ENCODE measurements at places on chromosomes 11 and 22.

- DNase-seq: no peak
These were observed 252.3 kb upstream of the TBCEL start for GRCh38 chr11:120771551-120772060.

GRCh38 chr22:29617922-29618629, 14.6 kb downstream of the NF2 start:
- no peak for DNase-seq

DNA sequence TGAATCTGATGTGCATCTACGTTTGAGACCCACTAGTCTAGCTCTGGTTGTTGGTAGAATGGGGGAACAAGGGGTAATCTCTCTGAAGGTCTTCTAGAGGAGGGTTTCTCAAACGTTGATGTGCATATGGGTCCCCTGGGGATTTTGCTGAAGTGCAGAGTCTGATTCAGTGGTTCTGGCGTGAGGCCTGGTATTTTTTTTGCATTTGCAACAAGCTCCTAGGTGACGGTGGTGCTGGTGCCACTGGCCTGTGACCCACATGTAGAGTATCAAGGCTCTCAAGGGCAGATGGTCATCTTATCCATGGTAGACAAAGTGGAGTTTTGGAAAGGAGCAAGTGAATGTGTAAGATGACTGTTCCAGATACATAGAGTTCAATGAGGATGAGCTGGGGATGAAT, 97.1 kb downstream of the CEP164 start:
- no peak for DNase-seq

DNA sequence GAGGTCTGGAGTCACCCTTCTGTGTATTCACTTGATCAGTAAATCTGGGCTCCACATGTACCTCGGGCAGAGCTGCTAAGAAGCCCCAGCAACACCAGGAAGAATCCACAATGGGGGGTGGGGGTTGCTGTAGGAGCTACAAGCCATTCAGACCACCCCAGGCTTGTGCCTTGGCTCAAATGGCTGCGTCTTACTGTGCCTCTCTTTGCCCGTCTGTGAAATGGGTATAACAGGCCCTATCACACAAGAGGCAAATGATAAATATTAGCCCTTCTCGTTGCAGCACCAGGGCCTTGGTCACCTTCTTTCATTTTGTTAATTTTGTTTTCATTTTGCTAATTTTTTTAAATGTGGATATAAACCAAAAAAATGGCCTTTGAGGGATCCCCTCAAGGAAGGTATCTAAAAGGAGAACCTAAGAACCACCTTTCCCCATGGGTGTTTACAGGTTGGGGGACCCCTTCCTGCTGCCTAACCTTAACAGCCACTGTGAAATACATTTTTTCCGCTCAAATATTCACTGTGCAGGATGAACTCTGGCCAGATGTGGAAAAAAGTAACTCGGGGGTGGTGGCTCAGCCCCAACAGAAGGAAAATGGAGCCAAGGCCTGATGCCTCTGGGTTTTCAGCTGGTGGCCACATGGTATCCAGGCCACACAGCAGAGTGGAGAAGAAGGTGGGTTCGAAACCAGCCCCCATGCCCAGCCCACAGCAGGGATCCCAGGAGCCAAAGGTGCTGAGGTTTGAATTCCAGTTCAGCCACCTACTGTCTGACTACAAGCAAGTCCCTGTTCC, 284.0 kb downstream of the MN1 start:
- no peak for DNase-seq

- DNase-seq: no peak
These were observed 79.2 kb upstream of the CEP126 start for GRCh38 chr11:101835506-101836063.

DNA sequence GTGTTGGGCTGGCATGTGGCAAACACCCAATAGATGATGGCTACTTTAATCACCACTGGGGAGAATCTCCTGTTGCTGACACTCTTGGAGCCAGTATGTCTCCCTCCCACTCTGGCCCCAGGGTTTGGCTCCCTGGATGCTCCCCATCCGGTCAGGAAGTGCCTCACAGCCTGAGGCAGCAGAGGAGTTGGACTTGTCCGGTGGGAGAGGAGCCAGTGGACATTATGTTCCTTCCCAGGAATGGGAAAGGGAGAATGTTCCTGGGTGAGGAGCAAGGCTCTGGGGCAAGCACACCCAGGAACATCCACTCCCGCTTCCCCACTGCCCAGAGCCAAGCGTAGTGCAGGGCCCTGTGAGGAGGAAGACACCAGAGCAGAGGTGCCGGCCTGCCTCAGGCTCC, 84.6 kb upstream of the NAV2 start:
- no peak for DNase-seq

GRCh38 chr11:45181193-45181888, 34.9 kb downstream of the PRDM11 start:
- no peak for DNase-seq

- DNase-seq: peak; percentile 43
These were observed 26.2 kb downstream of the TCP11L1 start for GRCh38 chr11:33065445-33066178.

GRCh38 chr11:72040491-72041363, 39.6 kb downstream of the NUMA1 start:
- peak; percentile 64 for DNase-seq

DNA sequence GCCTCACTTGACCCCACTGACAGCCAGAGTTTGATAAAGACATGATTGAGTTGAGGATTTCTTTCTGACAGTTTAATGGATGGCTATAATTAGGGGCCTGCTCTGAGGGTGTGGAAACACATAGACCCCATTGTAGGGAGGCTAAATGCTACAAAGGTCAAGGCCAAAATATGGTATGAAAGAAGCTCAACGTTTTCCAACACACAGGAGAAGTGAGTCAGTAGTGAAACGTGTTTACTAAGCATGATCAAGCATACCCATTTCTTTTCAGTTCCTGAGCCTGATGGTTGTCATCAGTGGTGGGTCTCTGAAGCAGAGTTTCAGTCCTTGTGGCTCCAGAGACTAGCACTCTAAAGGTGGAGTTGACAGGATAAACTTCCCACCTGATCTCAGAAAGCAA, 69.7 kb downstream of the SNX19 start:
- DNase-seq: no peak

DNA sequence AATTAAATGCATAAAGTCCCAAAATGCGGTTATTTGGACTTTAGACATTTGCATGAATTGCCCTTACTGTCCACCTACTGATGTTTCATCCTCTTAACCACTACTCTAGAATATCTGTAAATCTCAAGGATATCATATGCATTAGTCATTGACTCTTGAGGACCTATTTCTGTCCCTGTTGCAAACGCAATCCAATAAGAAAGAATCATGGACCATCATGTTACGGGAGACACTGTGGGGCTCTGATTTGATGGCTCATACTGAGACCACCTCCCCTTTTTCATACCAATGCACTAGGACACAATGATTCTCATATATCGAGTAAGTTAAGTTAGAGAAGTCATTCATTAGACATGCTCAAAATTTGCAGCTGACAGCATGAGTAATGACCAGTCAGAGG, 14.4 kb downstream of the POU2AF2 start:
- no peak for DNase-seq

DNA sequence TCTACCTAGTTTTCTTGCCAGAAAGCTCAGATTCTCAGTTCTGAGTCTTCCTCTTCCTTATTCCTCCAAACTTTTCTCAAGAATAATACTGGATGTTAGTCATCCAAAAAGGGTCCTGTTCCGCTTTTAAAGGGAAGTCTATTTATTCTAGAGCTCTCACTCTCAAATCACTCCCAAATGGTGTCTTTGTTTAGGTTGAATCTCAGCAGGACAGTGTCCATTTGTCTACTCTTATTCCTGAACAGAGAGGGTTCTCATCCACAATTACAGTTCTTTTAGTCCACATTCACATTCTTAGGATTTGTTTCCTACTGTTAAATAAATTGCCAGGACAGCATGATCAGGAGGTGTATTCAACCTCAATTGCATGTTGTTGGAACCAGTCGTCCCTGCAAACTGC, 61.3 kb downstream of the MUC15 start:
- DNase-seq: no peak

DNA sequence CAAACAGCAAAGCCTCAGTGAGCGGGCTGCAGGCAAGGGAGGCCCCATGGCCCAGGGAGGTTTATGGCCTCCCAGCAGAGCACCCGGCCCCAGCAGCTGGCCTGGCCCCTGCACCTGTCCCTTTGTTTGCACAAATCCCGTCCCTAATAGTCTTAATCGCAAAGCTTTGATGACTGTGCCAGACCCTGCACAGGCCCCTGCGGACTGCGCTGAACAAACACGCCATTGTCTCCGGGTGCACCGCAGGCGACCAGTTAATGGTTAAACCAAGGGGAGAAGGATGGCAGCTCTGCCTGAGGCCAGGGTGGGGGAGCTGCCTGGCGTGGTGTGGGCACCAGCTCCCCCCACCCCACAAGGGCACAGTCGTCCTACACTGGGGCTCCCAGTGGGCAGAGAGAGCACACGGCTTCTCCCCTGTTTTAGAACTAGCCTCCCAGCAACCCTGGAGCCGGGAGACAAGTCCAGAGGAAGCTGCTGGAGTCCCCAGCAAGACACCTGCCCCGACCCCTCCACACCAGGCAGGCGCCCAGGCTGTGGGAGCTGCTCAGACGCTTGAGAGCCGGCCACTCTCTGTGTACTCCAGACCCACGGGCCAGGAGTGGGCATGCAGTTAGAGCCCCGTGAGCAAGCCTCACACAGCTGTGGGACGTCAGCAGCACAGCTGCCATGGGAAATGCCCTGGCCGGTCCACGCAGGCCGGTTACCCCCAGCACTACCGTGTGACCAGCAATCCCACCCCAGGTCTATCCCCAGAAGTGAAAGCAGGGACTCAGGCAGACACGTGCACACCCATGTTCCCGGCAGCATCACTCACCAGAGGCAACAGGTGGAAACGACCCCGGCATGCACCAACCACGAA, 39.7 kb upstream of the TH start:
- no peak for DNase-seq

GRCh38 chr22:41217553-41218157, 12.5 kb downstream of the L3MBTL2 start:
- peak; percentile 3 for DNase-seq

- DNase-seq: no peak
These were observed 148.3 kb downstream of the TRPC6 start for GRCh38 chr11:101435408-101435973.

DNA sequence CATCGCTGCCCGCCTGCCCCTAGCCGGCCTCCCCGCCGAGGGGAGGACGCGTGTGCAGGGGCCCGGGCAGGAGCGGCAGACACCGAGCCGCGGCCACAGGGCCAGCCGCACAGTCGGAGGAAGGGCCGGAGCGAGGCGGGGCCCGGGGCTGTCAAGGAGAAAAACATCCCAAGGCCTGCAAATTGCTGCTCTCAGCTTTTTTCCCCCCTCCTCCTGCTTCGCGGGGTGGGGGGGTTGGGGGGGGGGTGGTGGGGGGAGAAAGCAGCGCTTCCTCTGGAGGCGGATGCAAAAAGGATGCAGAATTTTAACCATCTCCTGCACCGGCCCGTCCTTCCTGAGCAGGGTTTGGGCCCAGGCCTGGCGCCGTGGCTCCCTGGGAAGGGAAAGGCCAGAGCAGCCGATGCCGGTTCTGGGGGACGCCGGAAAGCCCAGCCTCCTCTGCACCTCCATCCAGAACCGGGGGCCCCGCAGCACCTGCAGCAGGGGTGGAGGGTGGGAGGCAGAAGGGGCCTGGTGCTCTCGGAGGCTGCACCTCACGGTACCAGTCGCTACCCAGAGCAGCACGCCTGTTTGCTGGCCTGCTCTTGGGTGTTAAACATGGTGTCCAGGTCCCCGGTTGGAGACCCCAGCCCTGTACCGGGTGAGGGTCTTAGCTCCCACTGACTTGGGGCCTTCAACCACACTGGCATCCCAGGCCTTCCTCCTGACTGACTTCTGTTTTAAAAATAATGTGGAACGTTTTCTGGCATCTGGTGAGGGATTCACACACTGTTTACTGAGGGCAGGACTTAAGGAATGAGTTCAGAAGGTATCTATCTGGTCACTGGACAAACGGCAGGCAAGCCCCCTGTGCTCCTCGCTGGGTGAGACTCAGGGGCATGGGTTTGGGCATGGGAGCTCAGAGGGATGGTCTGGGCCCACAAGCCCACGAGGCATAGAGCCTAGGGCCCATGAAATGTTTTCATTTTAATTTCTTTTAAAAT, 77.4 kb upstream of the WNT7B start:
- no peak for DNase-seq

GRCh38 chr11:47852053-47852452, 3.9 kb upstream of the NUP160 start:
- no peak for DNase-seq

DNA sequence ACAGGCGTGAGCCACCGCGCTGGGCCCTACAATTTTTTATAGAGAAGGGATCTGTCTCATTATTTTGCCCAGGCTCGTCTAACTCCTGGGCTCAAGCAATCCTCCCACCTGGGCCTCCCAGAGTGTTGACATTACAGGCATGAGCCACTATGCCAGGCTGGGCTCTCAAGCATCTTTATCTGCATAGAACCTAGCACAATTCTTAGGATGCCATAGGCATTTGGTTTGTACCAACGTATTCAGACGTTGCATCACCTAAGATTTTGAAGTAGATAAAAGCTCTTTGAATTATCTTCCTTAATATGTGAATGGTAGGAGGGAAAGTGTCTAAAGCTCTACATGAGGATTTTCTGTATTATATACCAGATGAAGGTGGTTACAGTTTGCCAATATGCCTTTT, 30.5 kb downstream of the RTN3 start:
- no peak for DNase-seq

DNA sequence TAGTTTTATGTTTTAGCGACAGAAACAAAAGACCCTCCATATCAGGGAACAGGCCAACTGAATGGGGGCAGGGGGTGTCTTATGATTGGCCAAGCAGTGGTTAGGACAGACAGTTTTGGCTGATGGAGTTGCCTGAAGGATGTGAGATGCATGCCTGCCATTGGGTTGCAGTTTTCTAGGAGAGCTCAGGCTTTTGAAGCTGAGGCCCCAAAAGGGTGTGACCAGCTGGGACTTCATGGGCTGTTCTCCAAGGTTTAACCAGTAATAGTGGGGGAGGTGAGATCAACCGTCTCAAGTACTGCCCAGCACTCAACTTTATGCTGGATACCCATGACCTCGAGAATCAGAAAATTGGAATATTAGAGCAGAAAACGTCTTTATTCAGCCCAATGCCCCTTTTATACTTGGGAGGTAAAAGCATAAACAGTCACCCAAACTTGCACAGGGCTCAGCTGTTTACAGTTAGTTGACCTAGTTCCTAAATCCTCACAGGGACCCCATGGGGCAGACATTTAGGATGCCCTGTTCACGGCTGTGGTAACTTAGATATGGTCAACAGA, 13.5 kb downstream of the DTX4 start:
- no peak for DNase-seq

DNA sequence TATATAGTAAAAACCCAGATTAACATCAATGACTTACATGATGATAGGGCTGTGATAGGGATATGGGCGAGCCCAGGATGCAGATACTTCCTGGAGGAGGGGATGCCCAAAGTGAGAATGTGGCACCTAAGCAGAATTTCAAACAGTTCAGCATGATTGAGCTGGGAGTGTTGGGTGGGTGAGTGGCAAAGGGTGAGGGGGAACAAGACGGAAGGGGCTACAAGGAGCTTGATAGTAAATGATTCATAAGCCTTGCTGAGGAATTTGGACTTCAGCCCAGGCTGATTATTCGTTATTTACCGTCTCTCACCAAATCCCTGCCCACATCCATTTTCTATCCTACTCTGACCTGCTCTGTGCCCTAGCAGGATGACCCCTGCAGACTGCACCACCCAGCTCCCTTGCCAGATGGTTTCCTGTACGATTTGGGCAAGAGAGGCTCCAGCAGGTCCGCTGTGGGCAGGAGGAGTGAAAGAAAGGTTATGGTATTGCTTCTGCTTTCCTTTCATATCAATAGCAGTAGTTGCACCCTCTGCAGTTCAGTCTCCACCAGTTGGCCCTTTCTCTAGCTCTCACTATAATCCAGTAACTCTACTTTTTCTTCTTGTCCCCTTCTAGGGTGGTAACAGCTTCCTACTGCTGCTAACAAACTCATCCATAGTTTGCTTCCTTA, 30.3 kb upstream of the SIK2 start:
- DNase-seq: no peak
